Activated effector memory CD4-positive, alpha-beta T cell treated with Interleukin-2 at 50 U/mL for 16 hours (primary cell): ENCODE measurements at places on chromosomes 4 and X.

- no peak for DNase-seq
Measured at GRCh38 chr4:19694812-19695211, 556.9 kb upstream of the SLIT2 start.

GRCh38 chrX:147917700-147918695, 6.3 kb downstream of the FMR1 start:
- DNase-seq, result no peak

DNA sequence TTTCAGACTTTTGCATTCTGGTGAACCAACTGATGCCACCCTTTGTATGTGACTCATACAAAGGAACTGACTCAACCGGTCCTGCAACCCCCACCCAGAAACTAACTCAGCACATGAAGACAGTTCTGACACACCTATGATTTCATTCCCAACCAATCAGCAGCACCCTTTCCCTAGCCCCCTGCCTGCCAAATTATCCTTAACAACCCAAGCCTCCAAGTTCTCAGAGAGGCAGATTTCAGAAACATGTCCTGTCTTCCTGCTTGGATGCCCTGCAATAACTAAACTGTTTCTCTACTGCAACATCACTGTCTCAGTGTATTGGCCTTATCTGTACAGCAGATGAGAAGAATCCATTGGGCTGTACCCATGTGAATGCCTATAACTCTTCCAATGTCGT, 284.7 kb downstream of the CAMK2D start:
- DNase-seq, result no peak

- DNase-seq, result no peak
Measured at GRCh38 chr4:33626221-33626620, 2618.1 kb downstream of the ARAP2 start.

- no peak for DNase-seq
Measured at GRCh38 chr4:162985131-162985530, 181.6 kb downstream of the NAF1 start.

DNA sequence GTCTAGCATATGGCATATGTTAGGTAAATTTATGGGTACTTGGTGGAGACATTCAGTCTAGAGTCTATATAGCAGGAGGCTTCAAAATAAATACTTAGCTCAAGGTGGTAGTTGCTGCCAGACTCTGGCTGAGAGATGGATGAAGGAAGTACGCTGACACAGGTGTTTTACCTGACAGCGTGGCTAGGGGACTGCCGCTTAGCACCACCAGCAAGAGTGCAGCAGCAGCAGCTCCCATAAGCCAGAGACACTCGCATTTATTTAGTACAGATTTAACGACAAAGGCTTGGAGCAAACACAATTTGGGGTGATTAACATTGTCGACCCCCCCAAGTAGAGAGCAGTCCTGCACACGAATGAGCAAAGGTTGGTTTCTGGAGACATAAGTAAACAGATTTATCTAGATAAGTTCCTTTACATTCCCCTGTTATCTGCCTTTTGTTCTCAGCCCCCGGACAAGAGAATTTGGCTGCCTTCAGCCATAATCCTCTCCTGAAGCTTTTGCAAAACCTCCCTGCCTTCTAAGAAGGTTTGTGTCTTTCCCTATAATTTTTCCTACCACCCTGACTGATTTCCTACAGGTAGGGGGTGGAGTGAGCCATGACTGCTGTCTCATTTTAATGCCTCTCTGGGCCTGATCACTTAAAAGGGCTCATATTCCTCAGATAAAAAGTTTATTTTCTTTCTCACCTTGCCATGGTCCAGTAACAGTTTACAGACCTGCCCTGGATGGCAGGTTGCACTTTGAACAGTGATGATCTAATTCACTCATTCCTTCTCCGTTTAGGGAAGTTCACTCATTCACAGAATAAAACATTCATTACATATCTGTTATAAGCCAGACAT, 64.6 kb downstream of the RHOH start:
- DNase-seq, result no peak

DNA sequence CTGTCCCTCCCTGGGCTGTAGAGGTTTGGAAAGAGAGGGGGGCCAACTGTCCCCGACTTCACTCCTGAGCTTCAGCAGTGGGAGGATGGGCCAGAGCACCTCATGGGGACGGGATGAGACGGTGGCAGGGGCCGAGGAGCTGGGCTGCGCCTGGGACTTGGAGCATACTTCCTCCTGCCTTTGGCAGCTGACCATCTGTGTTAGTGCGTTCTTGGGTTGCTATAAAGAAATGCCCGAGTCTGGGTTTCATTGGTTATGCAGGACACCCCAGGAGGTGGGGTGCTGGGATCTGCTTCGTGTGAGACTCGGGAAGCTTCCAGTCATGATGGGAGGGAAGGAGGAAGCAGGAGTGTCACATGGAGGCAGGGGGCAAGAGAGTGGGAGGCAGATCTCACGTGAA, 7.4 kb downstream of the PSAPL1 start:
- DNase-seq, result no peak

GRCh38 chr4:96642490-96642889, 802.6 kb downstream of the PDHA2 start:
- no peak for DNase-seq

GRCh38 chr4:72471816-72472215, 97.2 kb downstream of the ADAMTS3 start:
- DNase-seq, result no peak

DNA sequence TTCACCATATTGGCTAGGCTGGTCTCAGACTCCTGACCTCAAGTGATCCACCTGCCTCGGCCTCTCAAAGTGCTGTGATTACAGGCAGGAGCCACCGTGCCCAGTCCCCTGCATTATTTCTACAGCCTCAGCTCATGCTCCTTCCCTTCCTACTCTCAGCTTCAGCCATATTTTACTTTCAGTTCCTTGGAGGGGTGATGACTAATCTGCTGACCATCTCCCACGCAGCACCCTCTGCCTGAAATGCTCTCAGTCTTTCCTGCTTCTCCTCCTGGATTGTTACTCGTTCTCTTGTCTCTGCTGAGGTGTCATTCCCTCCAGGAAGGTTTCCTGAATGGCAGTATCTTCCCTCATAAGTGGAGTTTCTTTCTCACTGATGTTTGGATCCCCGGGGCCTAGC, 63.3 kb downstream of the MOSPD2 start:
- no peak for DNase-seq

GRCh38 chr4:87589531-87589930, 18.8 kb upstream of the DSPP start:
- DNase-seq, result no peak

- no peak for DNase-seq
Measured at GRCh38 chr4:112147697-112148096, 2.4 kb downstream of the FAM241A start.

GRCh38 chr4:76690011-76690905, 207.7 kb downstream of the SOWAHB start:
- DNase-seq, result no peak

- DNase-seq, result no peak
Measured at GRCh38 chr4:151750156-151750555, 10.7 kb downstream of the GATB start.

DNA sequence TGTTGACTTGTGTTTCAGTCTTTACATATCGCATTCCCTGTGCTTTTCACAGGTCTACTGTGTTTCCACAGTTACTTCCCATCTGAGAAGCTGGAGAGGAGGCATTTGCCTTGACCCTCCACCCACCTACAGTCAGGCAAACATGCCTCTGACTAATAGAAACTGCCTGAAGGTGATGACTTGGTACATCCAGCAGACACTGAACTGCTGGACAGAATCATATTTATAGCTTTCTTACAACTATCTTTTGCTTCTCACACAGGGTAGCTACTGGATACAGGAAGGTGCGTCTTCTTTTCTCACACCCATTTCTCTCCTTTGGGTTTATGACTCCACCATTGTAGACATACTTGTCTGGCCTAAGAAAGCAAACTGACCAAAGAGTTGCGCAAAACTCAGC, 58.0 kb downstream of the VGLL1 start:
- DNase-seq, result no peak
